NCI-H446 (cell line): ENCODE measurements at places on chromosomes 5 and 9.
A peak's percentile ranks its signal among the peaks of the same experiment; 100 is the strongest.

GRCh38 chr9:135821116-135821515 lies 86.2 kb downstream of the CAMSAP1 start:
- no peak for DNase-seq

GRCh38 chr9:129434187-129434586 lies 186.7 kb downstream of the C9orf50 start:
- DNase-seq = no peak

DNA sequence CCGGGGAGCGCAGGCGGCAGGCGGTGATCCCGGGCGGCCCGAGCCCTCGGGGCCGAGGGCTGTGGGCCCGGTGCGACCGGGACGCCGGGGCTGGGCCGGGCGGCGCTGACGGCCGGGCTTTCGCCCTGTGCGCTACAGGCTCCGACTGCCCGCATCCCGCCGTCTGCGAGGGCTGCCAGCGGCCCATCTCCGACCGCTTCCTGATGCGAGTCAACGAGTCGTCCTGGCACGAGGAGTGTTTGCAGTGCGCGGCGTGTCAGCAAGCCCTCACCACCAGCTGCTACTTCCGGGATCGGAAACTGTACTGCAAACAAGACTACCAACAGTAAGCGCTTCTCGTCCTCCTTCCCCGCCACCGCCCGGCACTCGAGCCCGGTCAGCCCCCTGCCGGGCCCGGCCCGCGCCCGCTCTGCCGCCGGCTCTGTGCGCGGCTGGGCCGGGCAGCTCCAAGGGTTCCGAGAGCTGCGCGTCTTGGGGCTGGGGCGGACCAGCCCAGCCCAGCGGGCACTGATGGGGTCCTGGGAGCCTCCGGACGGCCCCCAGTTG lies 1.6 kb downstream of the LMX1B start:
- DNase-seq = no peak

GRCh38 chr5:91212714-91213092 lies 170.4 kb downstream of the ARRDC3 start:
- DNase-seq = peak; percentile 86

- no peak for DNase-seq
Observed at GRCh38 chr9:95043826-95044225, 273.7 kb downstream of the FANCC start.

- no peak for DNase-seq
Observed at GRCh38 chr9:20170122-20170521, 381.3 kb upstream of the SLC24A2 start.

DNA sequence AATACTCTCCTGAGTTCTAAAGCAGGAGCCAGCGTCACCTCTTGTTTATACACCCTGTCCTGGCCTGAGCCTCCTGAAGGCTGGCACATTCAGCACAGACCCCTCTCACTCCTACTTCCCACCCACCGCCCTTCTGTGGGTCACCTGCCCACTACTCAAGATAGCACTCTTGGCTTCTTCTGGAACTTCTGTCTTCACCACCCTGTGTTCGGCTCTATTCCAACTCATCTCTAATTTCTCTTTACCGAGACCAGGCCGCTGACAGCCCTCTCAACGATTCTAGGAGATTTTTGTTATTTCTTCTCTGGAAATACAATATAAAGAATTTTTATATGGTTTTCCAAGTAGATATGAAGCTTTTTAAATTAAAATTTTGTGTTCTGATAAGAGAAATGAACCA lies 57.4 kb downstream of the IRF1 start:
- no peak for DNase-seq

GRCh38 chr5:107564931-107565372 lies 105.8 kb downstream of the EFNA5 start:
- no peak for DNase-seq

DNA sequence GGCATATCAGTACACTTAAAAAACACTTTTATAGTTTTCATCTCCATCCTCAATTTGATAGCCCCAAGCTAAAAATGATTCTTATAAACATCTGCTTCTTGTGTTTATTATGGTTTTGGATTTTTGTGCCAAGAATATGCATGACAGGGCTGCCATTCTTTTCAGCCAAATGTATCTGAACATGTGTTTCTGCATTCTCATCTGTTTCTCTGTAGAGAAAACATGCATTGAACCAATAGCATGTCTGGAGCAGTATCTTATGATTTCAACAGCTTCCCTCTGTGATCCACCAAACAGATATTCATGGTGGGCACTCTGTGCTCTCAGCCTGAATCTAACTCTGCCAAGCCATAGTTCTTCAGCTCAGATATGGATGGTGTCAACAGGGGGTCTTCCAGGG lies 99.3 kb upstream of the ERCC6L2 start:
- no peak for DNase-seq

DNA sequence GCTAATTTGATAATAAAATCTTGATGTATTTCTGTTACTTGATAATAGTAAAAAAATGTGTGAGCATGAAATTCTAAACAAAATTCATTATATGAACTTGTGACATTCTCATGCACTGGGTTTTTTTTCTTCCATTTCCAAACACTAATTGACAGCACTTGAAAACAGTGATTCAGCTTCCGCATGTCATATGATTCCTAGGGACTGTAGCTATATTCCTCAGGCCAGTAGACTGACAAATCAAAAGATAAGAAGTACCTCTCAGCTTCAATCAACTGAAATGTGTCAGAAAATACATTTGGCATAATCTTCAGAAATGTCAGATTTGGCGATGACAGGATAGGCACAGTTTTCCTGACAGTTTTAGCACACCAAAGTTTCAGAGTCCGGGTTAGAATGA lies 52.5 kb downstream of the EFNA5 start:
- peak; percentile 5 for DNase-seq

- DNase-seq = no peak
Observed at GRCh38 chr9:116152941-116153764, 438 bp upstream of the PAPPA start.

DNA sequence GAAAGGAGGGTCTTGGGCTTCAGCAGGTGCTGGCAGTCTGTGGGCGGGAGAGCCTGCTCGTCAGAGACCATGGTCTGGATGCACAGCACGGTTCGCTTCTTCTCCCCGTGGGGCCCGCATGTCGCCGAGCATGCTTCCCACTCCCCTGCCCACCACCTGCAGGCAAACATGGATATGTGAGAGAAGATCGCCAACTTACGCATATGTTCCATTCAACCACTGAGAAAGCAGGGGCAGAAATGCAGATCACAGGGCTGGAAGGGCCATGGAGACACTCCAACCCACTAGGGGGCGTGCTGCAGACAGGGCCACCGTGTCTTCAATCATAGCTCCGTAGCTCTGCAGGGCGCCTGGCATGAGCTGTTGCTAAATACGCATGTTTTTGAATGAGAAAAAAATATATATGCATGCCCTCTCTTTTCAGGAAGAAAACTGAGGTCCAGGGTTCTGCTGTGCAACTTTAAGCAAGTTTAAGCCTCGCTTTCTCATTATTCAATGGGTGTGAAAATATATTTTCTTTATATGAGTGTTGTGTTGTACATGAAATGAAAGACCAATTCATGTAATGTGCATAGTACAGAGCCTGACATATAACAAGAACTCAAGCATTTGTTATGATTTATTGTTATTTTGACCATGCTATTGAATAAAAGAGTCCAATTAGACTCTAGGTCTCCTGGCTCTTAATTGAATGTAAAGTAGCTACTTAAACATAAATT lies 148.0 kb downstream of the TARS1 start:
- DNase-seq = no peak

DNA sequence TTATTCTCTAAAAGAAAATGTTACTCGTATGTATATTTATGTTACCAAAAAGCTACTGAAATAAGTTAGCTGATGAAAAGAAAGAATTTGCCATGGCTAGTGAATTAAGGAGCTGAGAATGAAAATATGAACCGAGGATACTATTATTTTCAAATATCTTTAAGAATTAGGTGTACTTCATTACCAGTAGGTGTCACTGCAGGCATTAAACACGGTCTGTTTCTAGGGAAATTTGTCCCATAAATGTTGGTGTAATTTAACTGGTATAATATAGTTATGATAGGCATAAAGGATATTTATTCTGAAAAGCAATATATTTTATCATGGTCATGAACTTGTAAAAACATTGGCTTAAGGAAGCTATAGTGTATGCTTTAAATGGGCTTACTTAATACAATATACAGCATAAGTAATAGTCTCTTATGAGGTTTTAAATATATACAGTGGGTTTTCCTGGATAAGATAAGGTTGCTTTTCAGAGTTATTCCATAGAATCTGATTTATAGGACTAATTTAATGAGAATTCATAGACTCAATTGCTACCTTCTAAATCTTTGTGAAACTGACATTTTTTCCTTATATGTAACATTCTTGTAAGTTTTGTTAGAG lies 72.4 kb upstream of the MPDZ start:
- DNase-seq = peak; percentile 100

DNA sequence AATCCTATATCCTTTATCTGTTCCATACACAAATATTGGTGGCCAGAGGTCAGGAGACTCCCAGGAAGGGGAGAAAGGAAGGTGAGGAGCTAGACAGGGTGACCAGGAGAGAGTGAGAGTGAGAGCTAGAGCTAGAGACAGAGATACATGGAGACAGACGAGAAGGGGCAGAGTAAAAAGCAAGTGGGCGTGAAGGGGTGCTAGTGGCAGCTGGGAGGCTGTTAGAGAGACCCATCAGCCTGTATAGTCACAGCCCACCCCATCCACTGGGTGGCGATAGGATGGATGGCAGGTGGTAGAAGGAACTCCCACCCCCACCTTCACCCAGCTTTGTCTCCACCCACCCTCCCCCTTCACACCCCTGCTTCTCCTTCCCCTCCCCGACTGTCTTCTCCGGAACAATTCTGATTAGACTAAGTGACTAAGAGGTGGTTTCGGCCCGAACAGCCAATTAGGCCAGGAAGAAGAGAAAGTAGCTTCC lies 32.8 kb downstream of the PCDH1 start:
- no peak for DNase-seq

DNA sequence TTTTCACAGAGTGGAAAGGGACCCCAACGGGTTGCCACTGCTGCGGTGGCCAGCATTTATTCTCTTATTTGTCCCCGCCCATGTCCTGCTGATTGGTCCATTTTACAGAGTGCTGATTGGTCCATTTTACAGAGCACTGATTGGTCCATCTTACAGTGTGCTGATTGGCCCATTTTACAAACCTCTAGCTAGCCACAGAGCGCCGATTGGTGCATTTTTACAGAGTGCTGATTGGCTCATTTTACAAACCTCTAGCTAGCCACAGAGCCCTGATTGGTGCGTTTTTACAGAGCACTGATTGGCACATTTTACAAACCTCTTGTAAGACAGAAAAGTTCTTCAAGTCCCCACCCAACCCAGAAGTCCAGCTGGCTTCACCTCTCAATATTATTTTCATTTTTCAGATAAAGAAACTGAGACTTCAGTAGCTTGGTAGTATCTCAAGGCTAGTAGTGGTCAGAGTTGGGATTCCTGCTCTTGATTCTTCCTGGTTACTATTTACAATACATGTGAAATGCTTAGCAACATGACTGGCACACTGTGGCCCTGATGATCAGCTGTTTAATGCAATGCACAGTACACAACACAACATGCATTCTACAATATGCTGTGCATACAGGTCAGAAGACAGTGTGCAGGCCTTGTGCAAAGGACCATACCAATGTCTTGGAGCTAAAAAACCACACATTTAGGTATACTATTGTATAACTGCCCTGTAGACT lies 63.6 kb upstream of the BOD1 start:
- DNase-seq = no peak

GRCh38 chr5:69335341-69335935 lies 2.8 kb upstream of the CCDC125 start:
- DNase-seq = no peak

GRCh38 chr5:144267961-144268513 lies 97.4 kb downstream of the KCTD16 start:
- no peak for DNase-seq

DNA sequence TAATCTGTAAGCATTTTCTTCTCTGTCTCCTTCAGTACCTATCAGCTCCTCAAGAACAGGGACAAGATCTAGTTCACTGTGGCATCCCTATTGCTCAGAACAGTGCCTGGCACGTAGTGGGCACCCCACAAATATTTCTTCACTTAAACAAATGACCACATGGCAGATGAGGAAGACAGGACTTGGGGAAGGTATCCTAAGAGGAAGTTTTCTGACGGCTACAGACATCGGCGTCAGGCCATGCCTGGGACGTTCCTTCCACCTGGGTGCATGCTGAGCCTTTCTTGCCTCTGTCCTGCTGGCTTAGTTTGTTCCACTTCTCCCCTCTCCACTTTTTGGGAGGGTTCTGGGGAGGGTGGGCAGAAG lies 60.2 kb downstream of the NEURL1B start:
- DNase-seq = no peak

- DNase-seq = no peak
Observed at GRCh38 chr9:68793605-68794343, 88.7 kb downstream of the PIP5K1B start.

- DNase-seq = no peak
Observed at GRCh38 chr5:15234911-15235310, 265.1 kb upstream of the FBXL7 start.

GRCh38 chr5:139897342-139897741 lies 101.7 kb downstream of the PSD2 start:
- DNase-seq = no peak

GRCh38 chr5:56456002-56456401 lies 222.9 kb upstream of the ANKRD55 start:
- DNase-seq = no peak

DNA sequence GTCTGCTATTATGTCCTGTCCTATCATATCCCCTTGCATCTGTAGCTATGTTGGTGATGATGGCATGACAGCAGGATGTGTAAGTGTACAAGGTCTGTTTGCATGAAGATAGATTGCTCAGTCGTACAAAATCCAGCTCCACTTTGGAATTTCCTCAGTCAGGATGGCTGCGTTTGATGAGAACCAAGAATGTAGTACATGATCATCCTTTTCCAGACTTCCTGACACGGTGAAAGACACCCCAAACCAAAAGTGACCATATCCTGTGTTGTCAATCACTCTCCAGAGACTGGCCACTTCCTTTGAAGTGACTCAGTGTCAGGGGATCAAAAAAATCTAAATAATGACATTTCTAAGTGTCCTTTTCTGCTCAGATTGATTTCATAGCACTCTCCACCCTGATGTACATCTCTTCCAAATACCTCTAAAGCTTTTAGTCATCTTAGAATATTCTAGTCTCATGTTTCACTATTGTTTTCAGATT lies 213.4 kb downstream of the PLK2 start:
- DNase-seq = no peak

GRCh38 chr5:24804221-24804681 lies 159.5 kb upstream of the CDH10 start:
- DNase-seq = no peak

DNA sequence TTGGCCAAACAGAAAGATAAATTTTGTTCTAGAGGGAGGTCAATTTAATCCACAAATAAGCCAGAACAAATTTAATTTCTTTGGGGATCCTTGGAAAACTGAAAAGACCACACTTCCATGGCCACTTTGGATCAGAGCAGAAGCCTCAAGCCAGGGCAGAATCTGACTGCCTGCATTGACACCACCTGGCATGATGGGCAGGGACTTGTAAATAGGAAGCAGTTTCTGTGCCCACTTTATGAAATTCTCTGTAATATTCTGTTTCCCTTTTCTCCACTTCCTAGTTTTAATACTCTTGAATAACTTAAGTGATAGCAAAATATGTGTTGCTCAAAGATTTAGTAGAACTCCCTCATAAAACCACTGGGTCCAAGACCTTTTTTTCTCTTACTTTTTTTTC lies 6.7 kb upstream of the TMEM252 start:
- DNase-seq = no peak

- no peak for DNase-seq
Observed at GRCh38 chr5:79035237-79035636, 34.2 kb downstream of the DMGDH start.
